Activated T-cell treated with anti-CD3 and anti-CD28 coated beads, Interleukin-2, amount 50 U/mL, for 4 hours (primary cell): ENCODE measurements at places on chromosomes 1 and 21.

DNA sequence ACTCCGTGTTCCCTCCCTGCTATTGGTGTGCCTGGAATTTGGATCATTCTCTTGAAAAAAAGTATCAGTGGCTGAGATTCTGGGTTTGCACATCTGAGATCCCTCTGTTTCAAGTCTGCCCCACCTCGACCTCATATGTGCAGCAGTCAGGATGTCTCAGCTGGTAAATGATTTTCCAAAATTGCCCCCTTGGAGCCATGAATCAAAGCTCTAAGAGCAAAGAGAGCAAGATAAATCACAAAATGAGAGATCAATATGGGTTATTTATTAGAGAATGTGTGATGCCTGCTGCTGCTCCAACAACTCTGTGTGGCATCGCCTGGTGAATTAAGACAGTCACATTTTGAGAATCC lies 8.5 kb downstream of the CRP start:
- no peak for DNase-seq

DNA sequence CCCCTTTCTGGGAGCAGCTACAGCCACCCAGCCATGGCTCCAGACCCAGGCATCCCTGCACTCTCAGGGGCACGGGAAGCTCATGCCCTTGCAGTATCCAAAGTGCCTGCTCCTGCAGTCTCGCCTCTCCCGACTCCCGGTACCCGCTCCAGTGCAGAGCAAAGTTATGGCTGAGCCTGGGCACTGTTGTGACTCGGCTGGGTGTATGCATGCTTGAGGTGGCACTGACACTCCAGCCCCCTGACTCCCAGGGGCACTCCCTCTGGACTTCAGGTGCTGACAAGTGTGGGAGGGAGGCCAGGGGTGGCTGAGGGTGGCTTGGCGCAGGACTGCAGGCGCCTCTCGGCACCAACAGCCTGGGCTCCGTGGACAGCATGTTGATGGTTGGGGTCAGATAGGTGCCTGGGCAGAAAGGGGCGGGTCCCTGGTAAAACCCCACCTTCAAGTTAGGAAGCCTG lies 580.1 kb upstream of the ADGRL2 start:
- no peak for DNase-seq

- DNase-seq, result no peak
Measured at GRCh38 chr1:77900687-77901293, 12.4 kb downstream of the NEXN start.

DNA sequence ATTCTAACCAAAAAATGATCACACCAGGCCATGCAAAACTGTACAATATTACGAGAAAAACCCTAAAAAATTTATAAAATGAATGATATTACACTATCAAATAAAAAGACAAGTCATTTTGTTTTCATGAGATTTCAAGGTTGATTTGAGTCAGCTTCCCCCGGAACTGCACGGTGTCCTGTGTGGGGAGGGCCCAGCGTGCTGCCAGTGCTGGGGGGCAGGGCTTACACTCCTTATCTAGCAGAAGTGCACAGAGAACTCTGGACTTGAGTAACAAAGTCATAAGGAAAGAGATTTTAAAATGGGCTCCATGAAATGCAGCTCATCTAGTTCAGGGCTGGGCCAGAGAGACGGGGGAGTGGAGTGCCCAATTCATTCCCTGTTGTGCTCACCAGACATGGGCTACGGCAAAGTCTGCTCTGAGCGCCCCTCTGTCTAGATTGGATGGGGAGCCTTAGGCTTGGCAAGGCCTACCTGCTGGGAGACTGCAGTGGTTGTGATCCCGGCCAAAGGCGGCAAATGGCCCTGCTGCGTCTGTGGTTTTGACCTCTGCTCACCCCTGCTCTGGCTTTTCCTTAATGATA lies 50.1 kb downstream of the COQ8A start:
- DNase-seq, result peak; percentile 34
